Stimulated activated CD8-positive, alpha-beta memory T cell treated with anti-CD3 and anti-CD28 coated beads, Interleukin-2, amount 100 ng/mL, for 1 hour (primary cell): ENCODE measurements at places on chromosomes 11 and 22.

DNA sequence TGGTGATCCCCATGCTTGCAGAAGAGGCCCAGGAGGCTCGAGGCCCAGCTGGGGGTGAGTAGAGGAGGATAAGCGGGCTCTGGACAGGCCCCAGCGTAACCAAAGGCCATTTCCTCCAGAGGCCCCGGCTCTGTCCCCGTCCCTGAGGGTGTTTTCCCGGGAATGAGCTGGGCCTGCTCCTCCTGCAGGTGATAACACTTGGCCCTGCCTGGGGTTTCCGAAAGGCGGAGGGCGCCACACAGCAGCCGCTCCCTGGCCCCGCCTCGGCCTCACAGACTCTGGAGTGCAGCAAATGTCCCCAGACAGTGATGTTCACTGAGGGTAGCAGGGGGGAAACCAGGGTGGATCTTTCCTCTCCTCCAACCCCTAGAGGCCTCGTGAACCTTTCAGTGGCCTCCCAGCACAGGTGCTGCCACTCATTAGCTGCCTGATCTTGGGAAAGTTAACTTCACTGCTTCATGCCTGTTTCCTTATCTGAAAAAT is 10.5 kb upstream of the MGAT3 start:
- DNase-seq: no peak

GRCh38 chr11:17954395-17955252 is 58.2 kb downstream of the SERGEF start:
- no peak for DNase-seq

GRCh38 chr11:67534070-67534679 is 10.9 kb upstream of the CABP2 start:
- DNase-seq: no peak

- DNase-seq: no peak
Measured at GRCh38 chr22:34997633-34998299, 68.2 kb upstream of the ISX start.

- DNase-seq: no peak
Measured at GRCh38 chr11:96173422-96173821, 169.6 kb downstream of the MAML2 start.

- DNase-seq: no peak
Measured at GRCh38 chr22:33844273-33844672, 76.0 kb downstream of the LARGE1 start.

DNA sequence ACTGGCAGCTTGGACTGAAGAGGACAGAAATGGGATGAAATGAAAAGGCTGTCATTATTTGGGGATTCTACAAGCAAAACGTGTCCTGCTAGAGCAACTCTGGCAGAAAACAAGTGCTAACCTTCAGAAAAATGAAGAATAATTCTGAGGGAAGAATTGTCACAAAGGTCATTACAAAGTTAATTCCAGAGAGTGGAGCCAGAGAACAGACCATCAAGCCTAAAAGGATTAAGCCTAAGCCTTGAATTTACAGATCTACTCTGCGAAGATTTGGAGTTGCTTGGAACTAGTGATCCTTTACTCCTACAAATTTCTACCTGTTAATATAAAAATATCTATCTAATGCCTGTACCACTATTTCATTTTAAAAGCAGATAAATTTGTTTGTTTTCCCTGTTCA is 1077.3 kb upstream of the CNTN5 start:
- DNase-seq: no peak

GRCh38 chr11:78857688-78858087 is 283.0 kb upstream of the NARS2 start:
- no peak for DNase-seq

DNA sequence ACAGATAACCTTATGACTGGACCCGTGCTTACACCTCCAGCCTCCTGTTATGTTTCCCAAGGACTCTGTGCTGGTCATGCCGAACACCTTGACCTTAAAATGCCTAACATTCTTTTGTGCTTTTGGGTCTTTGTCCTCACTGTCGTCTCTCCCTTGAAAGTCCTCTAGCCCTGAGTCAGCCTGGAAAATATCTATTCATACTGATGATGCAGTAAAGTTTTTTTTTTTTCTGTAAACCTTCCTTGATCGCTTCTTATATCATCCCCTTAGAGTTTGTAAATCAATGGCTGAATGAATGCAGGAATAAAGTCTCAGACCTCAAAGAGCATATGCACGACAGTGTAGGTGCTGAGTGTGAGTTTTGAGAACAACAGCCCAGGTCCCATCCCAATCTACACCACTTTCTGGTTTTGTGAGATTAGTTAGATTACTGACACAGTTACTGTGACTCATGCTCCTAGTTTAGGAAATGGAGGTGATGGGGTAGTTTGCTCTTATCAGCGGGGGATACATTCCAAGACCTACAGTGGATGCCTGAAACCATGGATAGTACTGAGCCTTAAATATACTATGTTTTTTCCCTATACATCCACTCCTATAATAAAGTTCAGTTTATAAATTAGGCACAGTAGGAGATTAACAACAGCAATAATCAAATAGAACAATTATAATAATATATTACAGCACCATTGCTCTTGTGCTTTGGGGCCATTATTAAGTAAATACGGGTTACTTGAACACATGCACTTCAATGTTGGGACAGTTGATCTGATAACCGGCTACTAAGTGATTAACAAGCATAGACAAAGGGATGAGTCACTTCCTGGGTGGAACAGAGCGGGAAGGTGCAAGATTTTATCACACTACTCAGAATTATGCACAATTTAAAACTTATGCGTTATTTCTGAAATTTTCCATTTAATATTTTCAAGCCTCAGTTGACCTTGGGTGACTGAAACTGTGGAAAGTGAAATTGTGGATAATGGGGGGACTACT is 8.6 kb downstream of the TCN1 start:
- no peak for DNase-seq

DNA sequence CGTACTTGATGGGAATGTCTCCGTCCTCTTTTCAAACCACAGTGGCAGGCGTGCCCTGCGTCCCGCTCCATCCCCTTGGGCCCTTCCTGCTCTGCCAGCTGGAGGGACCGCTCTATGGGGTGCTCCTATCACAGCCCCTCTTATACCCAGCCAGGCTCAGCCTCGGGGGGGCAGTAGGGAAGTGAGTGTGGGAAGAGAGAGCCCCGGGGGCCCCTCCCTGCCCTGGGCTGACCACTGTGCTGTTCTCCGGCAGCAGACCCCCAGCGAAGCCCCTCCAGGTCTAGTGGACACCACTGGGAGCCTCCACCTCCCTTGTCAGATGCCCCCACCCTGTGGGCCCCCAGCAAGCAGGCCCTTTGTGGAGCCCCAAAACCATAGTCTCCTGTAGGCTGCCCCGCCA is 572.5 kb downstream of the BRD1 start:
- DNase-seq: no peak
